ENCODE measurements at places on chromosomes 16 and 17.

- no peak overlapping the region for H3K4me3 ChIP-seq
- H3K27ac ChIP-seq: no peak overlapping the region
- no peak for DNase-seq
- H3K27me3 ChIP-seq: no peaks in the 10 kb centered on the region
- peaks cover 7% of the 10 kb centered on the region for H3K36me3 ChIP-seq
- H3K4me1 ChIP-seq: peaks cover 6% of the 10 kb centered on the region
Measured at GRCh38 chr17:31369266-31369665, 22.2 kb upstream of the RAB11FIP4 start.

DNA sequence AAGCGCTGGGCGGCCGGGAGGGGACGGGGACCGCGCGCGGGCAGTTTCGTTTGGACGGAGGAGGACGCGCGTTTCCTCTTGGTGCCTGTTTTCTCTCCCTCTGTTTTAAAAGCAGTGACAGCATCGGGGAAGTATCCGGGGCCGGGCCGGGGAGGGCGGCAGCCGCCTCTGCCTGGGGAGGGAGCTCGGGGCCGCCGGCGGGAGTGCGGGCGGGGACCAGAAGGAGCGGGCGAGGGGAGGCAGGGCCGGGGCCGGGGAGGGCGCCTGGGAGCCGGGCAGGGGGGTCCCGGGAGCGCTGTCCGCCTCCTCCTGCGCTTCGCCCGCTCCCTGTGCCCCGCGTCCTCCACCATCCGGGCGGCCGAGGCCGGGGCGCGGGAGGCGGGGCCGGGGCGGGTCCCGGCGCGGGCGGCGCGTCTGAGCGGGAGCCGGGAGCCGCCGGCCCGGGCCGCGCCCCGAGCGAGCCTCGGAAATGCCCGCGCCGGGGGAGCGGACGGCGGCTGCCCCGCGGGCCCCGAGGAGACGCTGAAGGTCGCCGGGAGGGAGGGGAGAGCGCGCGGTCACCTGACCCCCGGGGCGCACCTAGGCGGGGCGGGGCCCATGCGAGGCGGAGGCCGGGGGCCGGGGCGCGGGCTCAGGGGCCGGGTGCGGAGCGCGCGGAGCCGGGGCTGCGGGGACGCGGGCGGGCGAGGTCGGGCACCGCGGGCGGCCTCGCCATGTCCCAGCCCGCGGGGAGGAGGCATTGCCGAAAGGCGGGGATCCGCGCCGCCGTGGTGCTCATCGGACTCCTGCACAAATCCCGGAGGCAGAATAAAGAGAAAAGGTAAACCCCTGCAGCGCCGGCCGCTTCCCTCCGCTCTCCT lies 57.3 kb downstream of the RAP1GAP2 start:
- no peak overlapping the region for H3K27ac ChIP-seq
- no peaks in the 10 kb centered on the region for H3K27me3 ChIP-seq
- peak overlapping the region; percentile 27 for H3K4me3 ChIP-seq
- no peaks in the 10 kb centered on the region for H3K36me3 ChIP-seq
- peak; percentile 28 for DNase-seq

GRCh38 chr17:48213797-48214196 lies 106.2 kb downstream of the SNX11 start:
- peaks cover 5% of the 10 kb centered on the region for H3K36me3 ChIP-seq
- no peaks in the 10 kb centered on the region for H3K27me3 ChIP-seq
- H3K27ac ChIP-seq: no peak overlapping the region
- no peaks in the 10 kb centered on the region for H3K4me1 ChIP-seq

GRCh38 chr16:34801875-34802274 lies 1342.5 kb downstream of the TP53TG3F start:
- H3K4me3 ChIP-seq: no peak overlapping the region
- no peak overlapping the region for H3K27ac ChIP-seq
- H3K4me1 ChIP-seq: no peaks in the 10 kb centered on the region

- H3K36me3 ChIP-seq: peaks cover 12% of the 10 kb centered on the region
- DNase-seq: no peak
- H3K4me1 ChIP-seq: no peaks in the 10 kb centered on the region
- no peak overlapping the region for H3K27ac ChIP-seq
- H3K27me3 ChIP-seq: no peaks in the 10 kb centered on the region
Measured at GRCh38 chr17:63688396-63689020, 11.4 kb downstream of the LIMD2 start.

DNA sequence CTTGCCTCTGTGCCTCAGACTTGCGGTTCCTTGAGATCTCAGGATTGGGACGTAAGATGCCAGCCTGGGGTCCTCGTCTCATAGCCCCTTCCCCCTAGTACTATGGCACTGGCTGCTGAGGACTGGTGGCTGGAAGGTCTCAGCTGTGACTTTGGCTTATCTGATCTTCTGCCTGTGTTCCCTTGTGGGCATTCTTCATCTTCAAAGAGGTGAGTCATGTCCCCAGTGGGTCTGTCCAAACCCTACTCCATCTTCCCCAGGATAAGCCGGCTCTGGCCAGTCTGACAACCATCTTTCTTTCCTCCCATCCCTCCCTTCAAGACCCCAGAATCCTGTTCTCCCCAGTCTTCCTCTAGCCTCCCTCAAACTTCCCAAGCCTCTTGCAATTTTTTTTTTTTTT lies 3.6 kb downstream of the CD19 start:
- no peak overlapping the region for H3K4me3 ChIP-seq
- no peaks in the 10 kb centered on the region for H3K27me3 ChIP-seq
- no peaks in the 10 kb centered on the region for H3K36me3 ChIP-seq
- H3K27ac ChIP-seq: no peak overlapping the region
- DNase-seq: no peak

Data from T-cell (primary cell).